Peyer's patch (tissue), 4 donors: ENCODE measurements at places on chromosomes 2 and 18. TPM values are rescaled to one million over a fixed set of nuclear protein-coding genes. Genes with fewer than 3 reads are reported as not detected.

The SOX11 gene
- not detected for total RNA-seq

The TSPYL6 gene
- total RNA-seq: not detected

The PLEKHH2 gene
- 13.6 TPM for total RNA-seq

The DCTN1 gene
- 139 TPM for total RNA-seq

The MC4R gene
- not detected for total RNA-seq

The SULT1C4 gene
- not detected for total RNA-seq

GRCh38 chr2:165629776-165630175 is 160.3 kb downstream of the CSRNP3 start:
- H3K4me1 ChIP-seq: no peaks in the 10 kb centered on the region
- no peaks in the 10 kb centered on the region for H3K27me3 ChIP-seq
- H3K36me3 ChIP-seq: no peaks in the 10 kb centered on the region
- DNase-seq: no peak

The ATP8B1 gene
- 115 TPM for total RNA-seq

The MLPH gene
- 114 TPM for total RNA-seq

- H3K4me3 ChIP-seq: no peak overlapping the region
- no peak for DNase-seq
- H3K36me3 ChIP-seq: no peaks in the 10 kb centered on the region
- no peak overlapping the region for H3K27ac ChIP-seq
These were observed 36.0 kb downstream of the GCA start for GRCh38 chr2:162379719-162380580.

The HOXD12 gene
- not detected for total RNA-seq

DNA sequence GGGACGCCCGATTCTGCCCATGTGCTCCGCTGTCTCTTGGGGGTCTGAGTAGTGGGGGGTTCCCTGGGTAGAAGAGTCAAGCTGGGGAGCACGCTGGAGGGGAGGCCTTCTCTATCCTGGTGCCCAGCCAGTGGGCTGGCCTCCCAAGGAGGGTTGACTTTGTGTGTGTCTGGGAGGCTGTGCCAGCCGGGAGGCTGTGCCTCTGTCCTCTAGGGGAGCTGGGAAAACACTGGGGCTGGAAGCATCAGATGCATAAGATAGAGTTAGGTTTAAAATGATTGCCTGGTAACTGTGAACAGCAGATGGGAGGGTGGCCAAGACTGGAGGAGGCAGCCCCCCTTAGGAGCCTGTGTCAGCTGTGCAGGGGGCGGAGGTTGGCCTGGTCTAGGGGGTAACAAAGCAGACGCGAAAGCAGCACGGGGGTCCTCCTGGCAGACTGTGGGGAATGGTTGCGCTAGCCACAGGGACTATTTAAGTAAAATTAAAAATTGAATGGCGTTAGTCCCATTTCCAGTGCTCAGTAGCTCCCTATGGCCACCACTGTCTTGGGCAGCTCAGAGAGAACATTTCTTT is 1.3 kb downstream of the ING5 start:
- peak overlapping the region; percentile 95 for H3K27ac ChIP-seq
- no peaks in the 10 kb centered on the region for H3K27me3 ChIP-seq
- H3K4me1 ChIP-seq: peaks cover 12% of the 10 kb centered on the region
- peak overlapping the region; percentile 79 for H3K4me3 ChIP-seq

DNA sequence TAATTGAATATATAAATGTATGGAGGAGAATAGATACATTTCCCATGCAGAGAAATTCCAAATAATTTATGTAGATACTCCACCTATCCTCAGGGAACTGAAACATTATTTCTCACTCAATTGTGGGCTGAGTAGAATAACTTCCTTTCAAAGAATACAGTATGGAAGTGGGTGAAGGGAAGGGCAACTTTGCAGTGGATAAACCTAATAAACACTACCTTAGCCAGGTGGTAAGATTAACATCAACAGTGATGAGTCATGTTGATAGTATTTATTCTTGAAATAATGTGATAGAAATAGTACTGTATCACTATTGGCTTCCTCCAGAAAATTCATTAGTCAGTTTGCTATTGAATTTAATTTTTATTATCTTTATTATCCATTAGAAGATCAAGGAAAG is 716.4 kb upstream of the CHAC2 start:
- no peak for DNase-seq
- H3K36me3 ChIP-seq: no peaks in the 10 kb centered on the region

The SPP2 gene
- total RNA-seq: not detected

- no peak overlapping the region for H3K4me3 ChIP-seq
- H3K27ac ChIP-seq: no peak overlapping the region
These were observed 38.7 kb downstream of the REEP1 start for GRCh38 chr2:86298411-86299390.

GRCh38 chr18:42959528-42959927 is 156.0 kb downstream of the RIT2 start:
- H3K4me1 ChIP-seq: no peaks in the 10 kb centered on the region
- no peak overlapping the region for H3K4me3 ChIP-seq
- no peak overlapping the region for H3K27ac ChIP-seq

DNA sequence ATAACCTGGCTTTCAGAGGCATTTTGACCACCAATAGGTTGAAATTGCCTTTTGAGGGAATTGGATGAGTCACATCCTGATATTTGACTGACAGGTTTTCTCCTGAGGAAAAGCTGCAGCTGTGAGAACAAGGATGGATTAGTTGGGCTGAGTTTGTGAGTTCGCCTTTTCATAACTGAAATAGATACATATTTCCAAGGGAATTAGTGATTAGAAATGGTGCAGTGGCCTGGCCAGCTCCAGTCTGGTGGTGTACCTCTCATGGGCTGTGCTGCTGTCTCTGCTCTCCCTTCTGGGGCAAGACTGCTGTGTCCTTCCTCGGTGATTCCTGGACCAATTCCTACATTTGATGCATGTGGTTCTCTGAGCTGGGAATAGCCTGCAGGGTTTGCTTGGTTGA is 341.3 kb downstream of the TSN start:
- H3K27me3 ChIP-seq: no peaks in the 10 kb centered on the region
- DNase-seq: no peak
- H3K36me3 ChIP-seq: no peaks in the 10 kb centered on the region
- H3K4me1 ChIP-seq: no peaks in the 10 kb centered on the region
- H3K27ac ChIP-seq: no peak overlapping the region

DNA sequence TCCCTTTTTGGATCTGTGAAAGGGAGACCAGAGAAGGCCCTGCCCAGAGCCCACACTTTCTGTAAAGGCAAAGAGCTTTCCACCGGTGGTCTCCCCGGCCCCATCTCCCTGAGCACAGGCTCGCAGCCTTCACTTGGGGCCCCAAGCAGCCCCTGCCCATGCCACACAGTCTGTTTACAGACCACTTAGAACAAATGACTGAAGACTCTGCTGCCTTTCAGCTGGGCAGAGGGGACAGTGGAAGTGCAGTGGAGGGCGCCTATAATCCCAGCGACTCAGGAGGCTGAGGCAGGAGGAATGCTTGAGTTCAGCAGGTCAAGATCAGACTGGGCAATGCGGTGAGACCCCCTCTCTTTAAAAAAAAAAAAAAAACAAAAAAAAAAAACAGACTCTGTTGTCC is 28.9 kb downstream of the SERTAD2 start:
- H3K4me3 ChIP-seq: no peak overlapping the region
- DNase-seq: no peak
- H3K27ac ChIP-seq: no peak overlapping the region
- no peaks in the 10 kb centered on the region for H3K27me3 ChIP-seq
- H3K36me3 ChIP-seq: no peaks in the 10 kb centered on the region
- no peaks in the 10 kb centered on the region for H3K4me1 ChIP-seq

The FSIP2 gene
- total RNA-seq: 5.0 TPM
